ENCODE measurements at places on chromosomes 6 and 20.
A peak's percentile ranks its signal among the peaks of the same experiment; 100 is the strongest.

- DNase-seq: peak; percentile 61
Measured at GRCh38 chr20:62595491-62595890, 46.8 kb upstream of the SLCO4A1 start.

DNA sequence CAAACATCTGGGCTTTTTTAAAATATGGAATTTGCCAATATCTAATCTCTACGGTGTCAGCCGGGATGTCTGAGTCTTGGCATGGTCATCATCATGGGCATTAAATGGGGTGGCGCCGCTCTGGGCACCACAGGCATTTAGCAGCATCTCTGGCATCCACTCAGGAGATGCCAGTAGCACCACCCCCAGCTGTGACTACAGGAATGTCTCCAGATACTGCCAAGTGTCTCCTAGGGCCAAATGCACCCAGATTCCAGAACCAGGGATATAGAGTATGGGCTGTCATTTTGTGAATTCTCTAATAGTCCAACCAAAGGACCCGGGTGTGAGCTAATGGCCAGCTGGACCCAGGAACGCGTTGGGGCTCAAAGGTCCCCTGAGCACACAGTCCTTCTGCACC is 361.0 kb downstream of the TAF4 start:
- no peak for DNase-seq

- no peak for DNase-seq
Measured at GRCh38 chr20:869606-870005, 36.1 kb downstream of the FAM110A start.

GRCh38 chr20:62707921-62708521 is 615 bp upstream of the NTSR1 start:
- DNase-seq: no peak

- DNase-seq: no peak
Measured at GRCh38 chr20:58635279-58635665, 15.8 kb upstream of the STX16 start.

- no peak for DNase-seq
Measured at GRCh38 chr20:35243986-35244385, 17.5 kb downstream of the MMP24 start.

DNA sequence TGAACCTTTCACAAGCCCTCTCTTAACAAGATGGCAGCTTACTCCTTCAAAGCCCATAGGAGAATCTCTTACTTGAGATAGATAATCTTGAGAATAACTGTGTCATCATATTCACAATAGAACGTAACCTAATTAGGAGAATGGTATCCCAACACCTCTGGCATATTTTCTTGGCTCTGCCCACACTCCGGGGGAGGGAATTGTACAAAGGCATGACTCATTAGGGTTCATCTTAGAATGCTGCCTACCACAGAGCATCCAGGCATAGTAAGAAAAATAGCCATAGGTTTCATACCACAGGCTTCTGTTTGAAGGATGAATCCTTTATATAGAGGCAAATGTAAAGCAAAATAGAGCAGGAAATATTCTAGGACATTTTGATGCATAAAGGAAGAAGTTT is 1100.6 kb upstream of the CITED2 start:
- DNase-seq: no peak

GRCh38 chr6:71181565-71181964 is 107.0 kb upstream of the OGFRL1 start:
- peak; percentile 69 for DNase-seq

GRCh38 chr20:18676396-18676795 is 88.5 kb downstream of the DTD1 start:
- DNase-seq: no peak

DNA sequence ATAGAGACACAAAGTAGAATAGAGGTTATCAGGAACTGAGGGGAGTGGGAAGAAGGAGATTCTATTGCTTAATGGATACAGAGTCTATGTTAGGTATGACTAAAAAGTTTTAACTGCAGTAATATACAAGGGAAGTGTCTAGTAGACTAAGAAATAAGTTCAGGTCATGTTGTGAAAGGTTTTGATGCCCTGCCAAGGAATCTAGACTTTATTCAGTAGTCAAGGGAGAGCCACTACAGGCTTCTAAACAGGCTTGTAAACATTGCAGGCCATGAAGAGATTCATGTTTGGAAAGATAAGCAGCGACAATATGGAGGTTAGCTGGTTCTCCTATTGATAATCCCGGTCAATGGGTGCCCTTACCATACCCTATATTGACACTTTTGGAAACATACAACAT is 352.8 kb upstream of the SOX4 start:
- no peak for DNase-seq

GRCh38 chr20:63081351-63081750 is 74.6 kb upstream of the BHLHE23 start:
- no peak for DNase-seq

GRCh38 chr20:40192081-40192480 is 497.0 kb downstream of the MAFB start:
- no peak for DNase-seq

GRCh38 chr20:62504323-62504722 is 28.5 kb upstream of the GATA5 start:
- no peak for DNase-seq

GRCh38 chr6:96521306-96521643 is 331 bp upstream of the UFL1 start:
- no peak for DNase-seq

DNA sequence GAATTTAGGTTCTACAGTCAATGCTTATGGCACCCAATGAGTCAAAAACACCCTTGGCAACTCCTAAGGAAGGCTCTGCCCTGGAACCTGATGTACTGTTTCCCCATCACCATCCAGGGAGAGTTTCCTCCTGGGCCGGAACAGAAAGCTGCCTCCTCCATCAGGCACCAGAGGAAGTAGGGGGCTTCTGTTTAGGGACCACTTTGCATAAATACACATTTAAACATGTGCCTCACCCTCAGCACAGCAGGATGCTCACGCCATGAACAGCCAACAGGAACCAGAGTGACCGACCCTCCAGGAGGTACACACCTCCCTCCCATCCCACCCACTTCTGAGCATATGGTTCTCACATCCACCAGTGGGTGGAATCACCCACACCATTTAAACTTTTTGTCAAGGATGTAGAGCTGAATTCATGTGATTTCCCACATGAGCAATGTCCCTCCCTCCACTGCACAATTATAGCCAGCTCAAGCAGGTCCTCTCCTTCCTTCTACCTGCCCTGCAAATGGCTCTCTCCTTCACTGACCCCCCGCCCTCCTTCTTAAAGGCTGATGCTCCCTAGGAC is 14.8 kb downstream of the DDRGK1 start:
- DNase-seq: no peak

DNA sequence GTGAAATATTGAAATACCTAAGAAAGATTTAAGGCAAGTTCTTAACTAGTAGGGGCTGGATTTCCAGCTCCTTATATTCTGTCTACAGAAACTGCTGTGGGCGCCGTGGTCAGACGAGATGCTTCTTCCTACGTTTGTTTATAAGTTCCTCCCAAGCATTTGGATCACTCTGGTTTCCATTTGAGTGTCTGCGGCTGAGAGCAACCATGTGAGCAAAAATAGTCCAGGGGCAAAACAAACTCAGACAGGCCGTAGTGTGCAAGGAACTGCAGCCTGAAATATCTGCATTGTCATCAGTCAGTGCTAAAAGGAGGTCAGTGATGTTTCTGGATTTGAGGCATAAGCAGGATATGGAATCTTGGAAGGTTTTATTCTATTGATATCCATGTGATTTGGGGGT is 485.9 kb upstream of the JAG1 start:
- no peak for DNase-seq

- DNase-seq: no peak
Measured at GRCh38 chr20:63177785-63178445, 38.0 kb downstream of the YTHDF1 start.

DNA sequence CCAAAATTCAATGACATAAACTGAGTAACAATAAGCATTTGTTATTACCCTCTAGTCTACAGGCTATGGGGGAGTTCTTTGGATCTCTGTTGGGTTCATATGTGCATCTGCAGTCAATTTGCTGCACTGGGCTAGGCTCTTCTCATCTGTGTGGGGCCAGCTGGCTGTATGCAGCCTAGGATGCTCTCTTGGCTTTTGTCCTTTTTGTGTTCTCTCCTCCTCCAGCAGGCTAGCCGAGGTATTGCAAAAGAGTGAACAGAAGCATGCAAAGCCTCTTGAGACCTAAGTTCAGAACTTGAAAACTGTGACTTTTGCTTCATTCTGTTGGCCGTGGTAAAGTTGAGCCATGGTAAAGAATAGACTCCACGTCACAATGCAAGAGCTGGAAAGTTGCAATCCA is 62.8 kb upstream of the FOXO3 start:
- no peak for DNase-seq

DNA sequence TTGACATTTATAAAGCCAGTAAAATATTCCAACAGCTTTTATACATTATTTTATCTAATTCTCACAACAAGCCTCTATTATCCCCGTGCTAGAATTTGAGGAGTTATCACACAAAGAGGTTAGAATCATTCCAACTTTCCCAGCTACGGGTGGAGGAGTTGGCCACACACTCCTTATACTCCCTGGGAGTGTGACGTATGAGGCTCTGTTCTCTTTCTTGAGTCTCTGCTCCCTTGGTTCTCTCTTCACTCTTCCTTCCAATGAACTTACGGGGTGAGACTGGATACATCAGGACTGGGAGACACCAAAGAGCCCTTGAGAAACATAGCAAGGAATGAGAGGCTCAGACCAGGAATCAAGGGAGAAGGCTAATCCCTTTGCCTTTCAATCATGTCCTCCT is 185.6 kb upstream of the TAB2 start:
- no peak for DNase-seq
